ENCODE measurements at places on chromosomes 4 and X.

DNA sequence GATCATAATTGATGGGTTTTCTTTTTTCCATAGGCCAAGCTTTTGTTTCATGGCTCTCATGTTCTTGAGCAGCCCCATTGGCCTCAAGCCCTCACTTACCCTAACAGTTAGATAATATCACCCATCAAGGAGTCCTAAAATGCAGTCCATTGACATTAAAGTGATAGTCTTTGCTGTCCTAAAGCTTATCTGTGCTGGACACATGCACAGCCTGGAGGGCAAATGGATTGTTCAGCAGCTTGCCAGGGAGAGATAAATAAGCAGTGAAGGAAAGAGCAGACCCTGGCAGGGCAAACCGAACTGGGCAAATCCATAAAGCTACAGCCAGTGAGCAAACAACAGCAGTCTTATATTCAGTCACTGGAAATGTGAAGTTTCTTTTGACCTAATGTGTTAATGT lies 199.6 kb upstream of the MID1 start:
- no peak for DNase-seq

- no peak for DNase-seq
These were observed 83.2 kb upstream of the IL1RAPL2 start for GRCh38 chrX:104482757-104483156.

GRCh38 chr4:77232653-77233052 lies 75.6 kb downstream of the CCNG2 start:
- no peak for DNase-seq

GRCh38 chr4:93760284-93760683 lies 68.3 kb upstream of the ATOH1 start:
- no peak for DNase-seq

DNA sequence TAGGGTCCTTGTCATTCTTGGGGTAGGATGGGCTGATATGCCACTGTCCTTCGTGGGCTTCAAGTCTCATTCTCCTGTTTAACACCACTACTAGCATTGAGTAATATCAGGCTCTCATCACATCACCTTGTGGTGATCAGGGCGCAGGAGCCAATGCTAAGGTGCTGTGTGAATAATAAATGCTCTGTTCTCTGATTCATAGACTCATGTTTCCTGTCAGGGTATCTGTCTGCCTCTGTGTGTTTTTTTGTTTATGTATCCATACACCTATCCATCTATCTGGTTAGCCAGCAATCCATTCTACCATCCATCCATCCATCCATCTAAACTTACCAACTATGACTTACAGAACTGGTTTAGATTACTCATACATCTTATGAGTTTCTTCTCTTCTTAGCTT lies 525.1 kb upstream of the ATOH1 start:
- DNase-seq: no peak

DNA sequence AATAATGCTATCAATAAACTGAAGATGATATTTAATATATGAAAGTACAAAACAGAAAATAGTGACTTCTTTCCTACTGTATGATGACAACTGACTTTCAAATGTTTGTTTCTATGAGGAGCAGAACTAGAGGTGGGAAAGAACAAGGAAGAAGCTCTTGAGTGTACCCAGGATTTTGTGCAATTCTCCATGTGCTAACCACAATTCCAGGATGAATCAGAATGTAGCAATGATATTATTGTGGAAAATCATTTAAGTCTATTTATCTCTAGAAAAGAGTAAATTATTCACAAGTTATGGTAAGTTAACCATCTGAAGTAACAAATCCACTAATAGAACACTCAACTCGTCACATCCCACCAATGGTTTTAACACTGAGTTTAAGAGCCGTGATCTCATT lies 324.1 kb upstream of the EMCN start:
- no peak for DNase-seq

- no peak for DNase-seq
These were observed 4.2 kb upstream of the TMEM154 start for GRCh38 chr4:152684007-152684406.

- DNase-seq: no peak
These were observed 30.5 kb upstream of the PPP2R2C start for GRCh38 chr4:6502747-6503465.

DNA sequence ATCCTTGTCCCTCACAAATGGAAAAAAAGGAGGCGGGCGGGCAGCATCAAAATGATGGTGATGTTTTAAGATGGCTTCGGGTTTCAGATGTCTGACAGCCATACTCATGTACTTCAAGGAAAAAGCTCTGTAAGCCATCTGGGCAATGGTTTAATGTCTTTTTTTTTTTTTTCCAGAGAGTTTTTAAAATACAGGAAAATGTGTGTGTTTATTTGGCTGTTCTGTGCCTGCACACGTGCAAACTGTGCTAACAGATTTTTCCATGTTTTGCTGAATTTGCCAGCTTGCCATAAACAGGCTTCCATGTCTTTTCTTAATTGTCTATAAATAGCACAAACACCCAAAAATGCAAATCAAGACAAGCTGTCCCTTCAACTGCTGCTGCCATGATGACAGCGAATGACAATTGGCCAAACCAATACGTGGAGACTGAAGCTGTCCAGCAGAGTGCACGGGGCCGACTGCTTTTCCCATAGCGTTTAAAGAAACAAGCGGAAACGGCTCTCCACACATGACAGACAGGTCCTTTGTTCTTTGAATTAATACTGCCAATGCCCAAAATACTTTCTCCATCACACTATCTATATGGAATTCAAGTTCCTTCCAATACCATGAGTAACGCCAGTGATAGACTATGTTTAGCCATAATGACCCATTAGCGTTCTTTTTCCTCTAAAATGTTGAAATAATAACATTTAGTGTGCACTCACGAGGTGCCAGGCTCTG lies 35.7 kb downstream of the AFAP1 start:
- no peak for DNase-seq

DNA sequence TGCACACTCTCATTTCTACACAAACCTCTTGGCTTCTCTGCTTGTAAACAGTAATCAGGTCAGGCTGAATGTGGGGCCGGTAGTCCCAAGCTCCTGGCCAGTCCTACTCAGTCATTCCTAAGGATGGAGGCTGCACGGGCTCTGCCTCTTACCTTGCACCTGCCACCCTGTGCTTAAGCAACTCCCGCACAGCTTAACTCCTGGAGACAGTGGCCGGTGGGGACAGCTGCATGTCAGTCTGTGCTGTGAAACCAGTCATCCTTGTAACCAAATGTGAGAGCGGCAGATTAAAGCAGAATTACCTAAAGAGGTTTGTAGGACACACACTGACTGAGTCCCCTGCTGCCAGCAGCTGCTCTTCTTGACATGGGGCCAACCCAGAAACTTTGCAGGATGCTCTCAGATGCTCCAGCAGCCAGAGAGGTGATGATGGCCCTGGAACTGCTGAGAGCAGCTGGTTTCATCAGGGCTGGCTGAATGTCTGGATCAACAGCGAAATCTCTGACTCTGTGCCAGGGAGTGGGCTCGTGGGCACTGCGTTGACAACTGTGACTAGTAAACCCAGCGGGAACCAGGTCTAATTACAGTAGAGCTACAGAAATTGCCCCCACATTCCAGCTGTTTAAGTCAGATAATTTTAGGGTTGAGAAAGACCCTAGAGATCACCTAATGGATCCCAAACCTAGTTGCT lies 123.7 kb downstream of the ANAPC4 start:
- DNase-seq: no peak

DNA sequence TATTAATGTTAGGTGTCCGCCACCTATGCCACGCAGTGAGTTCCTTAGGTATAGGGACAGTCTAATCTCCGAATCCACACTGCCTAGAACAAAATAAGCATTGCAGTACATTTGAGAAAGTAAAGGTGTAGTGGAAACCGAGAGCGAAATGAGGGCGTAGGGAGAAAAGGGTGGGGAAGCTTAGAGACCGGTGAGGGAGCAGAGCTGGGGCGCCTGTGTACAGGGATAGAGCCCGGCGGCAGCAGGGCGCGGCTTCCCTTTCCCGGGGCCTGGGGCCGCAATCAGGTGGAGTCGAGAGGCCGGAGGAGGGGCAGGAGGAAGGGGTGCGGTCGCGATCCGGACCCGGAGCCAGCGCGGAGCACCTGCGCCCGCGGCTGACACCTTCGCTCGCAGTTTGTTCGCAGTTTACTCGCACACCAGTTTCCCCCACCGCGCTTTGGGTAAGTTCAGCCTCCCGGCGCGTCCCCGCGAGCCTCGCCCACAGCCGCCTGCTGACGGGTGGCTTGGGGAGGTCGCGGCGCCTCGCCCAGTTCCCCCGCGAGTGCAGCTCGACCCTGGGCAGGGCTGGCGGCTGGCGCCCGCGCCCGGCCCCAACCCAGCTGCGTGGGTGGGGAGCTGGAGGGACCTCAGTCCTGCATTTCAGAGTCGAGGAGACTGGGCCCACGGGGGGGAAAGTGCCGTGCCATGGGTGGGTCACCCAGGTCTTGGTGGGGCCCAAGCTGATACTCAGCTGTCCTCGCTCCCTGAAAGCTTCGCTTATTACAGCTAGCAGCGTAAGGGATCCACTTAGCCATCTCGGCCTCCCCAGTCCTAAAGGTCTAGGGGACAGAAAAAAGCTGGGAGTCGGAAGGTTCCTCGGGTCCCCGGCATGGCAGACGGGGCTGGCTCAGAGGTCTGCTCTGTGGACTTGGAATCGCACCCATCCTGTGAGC lies at the start of gene ANXA3:
Gene ANXA3 (plus strand): TSS at position 351 of the 932 bp plus-strand sequence. CDS start 2,704 bp downstream, outside the sequence.
- DNase-seq: no peak

DNA sequence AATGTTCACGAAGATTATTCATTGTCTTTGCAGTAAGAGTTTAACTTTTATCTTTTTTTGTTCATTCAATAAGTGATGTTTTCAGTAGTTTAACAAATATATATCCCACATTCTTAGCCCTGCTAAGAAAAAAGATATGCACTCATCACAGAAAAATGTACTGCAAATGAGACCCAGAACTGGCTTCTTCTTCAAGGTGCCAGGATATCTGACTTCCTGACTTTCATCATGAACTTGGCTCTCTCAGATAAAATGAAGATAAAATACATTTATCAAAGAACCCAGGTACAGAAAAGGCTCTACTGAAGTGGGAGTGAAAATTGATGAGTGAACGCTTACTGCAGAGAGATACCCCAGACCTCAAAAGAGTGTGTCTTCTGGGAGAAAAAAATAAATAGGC lies 177.8 kb upstream of the DKK2 start:
- no peak for DNase-seq

GRCh38 chr4:39063430-39063829 lies 1.4 kb downstream of the KLHL5 start:
- no peak for DNase-seq

- DNase-seq: no peak
These were observed 56.7 kb downstream of the PRPS1 start for GRCh38 chrX:107684956-107685385.

GRCh38 chr4:166144607-166145006 lies 271.6 kb downstream of the TLL1 start:
- no peak for DNase-seq

DNA sequence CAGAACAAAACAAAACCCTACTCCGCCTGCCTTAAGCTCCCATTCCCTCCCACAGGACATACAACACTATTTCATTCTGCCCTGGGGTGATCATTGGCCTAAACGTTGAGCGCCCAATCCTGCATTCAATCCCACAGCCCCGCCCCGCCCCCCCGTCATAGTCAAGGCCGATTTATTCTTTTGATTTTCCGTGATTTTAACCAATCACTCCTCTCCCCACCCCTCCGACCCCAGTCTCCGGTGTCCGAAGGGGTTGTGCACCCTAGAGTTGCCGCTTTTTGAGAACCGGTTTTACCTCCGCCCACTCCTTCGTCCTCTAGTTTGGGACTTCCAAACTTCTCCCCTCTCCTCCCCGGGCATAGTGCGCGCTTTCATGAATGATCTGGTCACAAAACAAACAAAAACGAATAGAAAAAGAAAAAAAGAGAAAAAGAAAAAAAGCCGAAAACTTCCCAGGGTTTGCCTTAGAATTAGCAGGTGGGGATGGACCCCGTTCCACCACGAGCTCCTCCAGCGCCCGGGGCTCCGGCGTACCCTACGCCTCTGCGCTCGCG lies 446 bp upstream of the UBE2A start:
- DNase-seq: no peak

DNA sequence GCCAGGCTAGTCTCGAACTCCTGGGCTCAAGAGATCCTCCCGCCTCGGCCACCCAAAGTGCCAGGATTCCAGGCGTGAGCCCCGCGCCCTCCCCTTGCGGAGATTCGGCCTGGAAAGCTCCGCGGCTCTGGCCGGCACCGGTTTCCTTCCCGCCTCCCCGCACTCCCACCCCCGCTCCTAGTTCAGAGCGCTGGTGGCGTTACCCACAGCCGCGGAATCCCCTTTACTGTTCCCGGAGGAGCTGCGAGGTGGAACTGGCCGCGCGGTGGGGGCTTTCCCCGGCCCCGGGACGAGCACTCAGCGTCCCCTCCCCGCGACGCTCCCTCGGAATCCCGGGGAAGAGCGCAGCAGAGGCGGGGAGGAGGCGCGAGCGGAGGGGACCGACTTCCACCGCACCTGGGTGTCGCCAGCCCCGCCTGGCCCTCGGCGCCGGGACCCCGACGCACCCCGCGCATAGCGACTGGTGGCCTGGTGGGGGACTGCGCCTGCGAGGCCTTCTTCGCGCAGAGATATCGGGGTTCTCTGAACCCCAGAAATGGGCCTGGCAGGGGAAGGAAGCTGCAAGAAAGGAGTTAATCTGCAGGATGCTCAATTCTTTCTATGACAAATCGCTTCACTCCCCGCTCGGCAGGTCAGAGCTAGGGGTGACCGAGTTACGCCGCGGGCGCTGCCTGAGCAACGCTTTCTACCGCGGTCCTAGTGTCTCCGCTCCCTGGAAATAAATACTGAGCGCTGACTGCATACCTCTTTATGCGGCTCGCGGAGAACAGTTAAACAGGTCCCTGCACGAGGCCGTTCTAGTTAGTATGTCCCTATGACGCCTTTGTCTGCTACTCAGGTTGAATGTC lies 14.6 kb upstream of the SLC25A4 start:
- peak; percentile 2 for DNase-seq

All from activated CD4-positive, alpha-beta T cell treated with anti-CD3 and anti-CD28 coated beads, Interleukin-2, amount 50 U/mL, for 24 hours (primary cell).